Activated T-cell treated with anti-CD3 and anti-CD28 coated beads, Interleukin-2, amount 50 U/mL, for 72 hours (primary cell): ENCODE measurements at places on chromosomes 4 and X. TPM values are rescaled to one million over a fixed set of nuclear protein-coding genes. Genes with fewer than 3 reads are reported as not detected.
A peak's percentile ranks its signal among the peaks of the same experiment; 100 is the strongest.

DNA sequence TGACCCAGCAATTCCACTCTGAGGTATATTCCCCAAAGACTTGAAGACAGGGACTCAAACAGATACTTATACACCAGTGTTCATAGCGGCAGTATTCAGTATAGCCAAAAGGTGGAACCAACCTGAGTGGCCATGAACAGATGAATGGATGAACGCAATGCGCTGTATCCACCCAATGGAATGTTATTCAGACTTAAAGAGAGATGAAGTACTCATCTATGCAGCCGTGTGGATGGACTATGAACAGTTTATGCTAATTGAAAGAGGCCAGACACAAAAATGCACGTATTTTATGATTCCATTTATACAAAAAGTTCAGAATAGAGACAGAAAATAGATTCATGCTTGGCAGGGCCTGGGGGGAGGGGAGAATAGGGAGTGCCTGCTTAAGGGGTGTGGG is 26.3 kb downstream of the PRPS2 start:
- DNase-seq: no peak
- no peaks in the 10 kb centered on the region for H3K27me3 ChIP-seq
- no peak overlapping the region for H3K27ac ChIP-seq

- H3K4me1 ChIP-seq: no peaks in the 10 kb centered on the region
Observed at GRCh38 chr4:150115851-150116250, 37.6 kb downstream of the DCLK2 start.

RPS6KA6 gene
- 0.24 TPM for total RNA-seq

- no peaks in the 10 kb centered on the region for H3K4me1 ChIP-seq
- no peak for DNase-seq
- peaks cover 65% of the 10 kb centered on the region for H3K27me3 ChIP-seq
- H3K4me3 ChIP-seq: no peak overlapping the region
Observed at GRCh38 chrX:72086995-72087394, 44.7 kb downstream of the RTL5 start.

DNA sequence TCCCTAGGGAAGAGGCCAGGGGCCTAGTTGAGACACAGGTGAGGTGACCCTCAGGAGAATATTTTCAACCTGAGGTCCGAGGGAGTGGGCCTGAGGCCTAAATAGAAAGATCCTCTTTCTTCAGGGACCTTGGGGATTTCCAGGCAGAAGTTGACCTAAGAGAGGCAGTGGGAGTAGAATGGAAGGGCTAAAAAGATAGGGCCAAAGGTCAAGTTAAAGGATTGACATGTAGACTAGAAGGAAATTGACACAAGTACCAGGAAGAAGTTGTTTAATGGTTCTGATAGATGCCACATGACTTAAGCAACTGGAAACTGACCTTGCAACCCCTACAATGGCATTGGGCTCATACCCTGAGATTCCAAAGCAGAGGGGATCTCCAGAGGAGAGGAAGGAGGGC is 76.9 kb downstream of the SHROOM3 start:
- DNase-seq: no peak
- no peaks in the 10 kb centered on the region for H3K27me3 ChIP-seq
- no peak overlapping the region for H3K27ac ChIP-seq
- peaks cover 4% of the 10 kb centered on the region for H3K4me1 ChIP-seq

- H3K36me3 ChIP-seq: no peaks in the 10 kb centered on the region
- DNase-seq: no peak
- H3K4me3 ChIP-seq: no peak overlapping the region
- H3K27ac ChIP-seq: no peak overlapping the region
Observed at GRCh38 chr4:136922066-136922465, 610.2 kb downstream of the PCDH18 start.

- no peaks in the 10 kb centered on the region for H3K4me1 ChIP-seq
- peak overlapping the region; percentile 43 for H3K27ac ChIP-seq
- H3K4me3 ChIP-seq: no peak overlapping the region
- H3K36me3 ChIP-seq: peaks cover 12% of the 10 kb centered on the region
Observed at GRCh38 chrX:24763989-24764388, 70.3 kb downstream of the POLA1 start.

GRCh38 chr4:151753056-151753455 is 7.8 kb downstream of the GATB start:
- peaks cover 11% of the 10 kb centered on the region for H3K4me1 ChIP-seq
- peak; percentile 39 for DNase-seq
- no peak overlapping the region for H3K27ac ChIP-seq
- H3K27me3 ChIP-seq: no peaks in the 10 kb centered on the region
- H3K4me3 ChIP-seq: no peak overlapping the region

FGF5 gene
- not detected for total RNA-seq

YY2 gene
- total RNA-seq: 1.1 TPM

- no peaks in the 10 kb centered on the region for H3K27me3 ChIP-seq
- DNase-seq: no peak
- no peaks in the 10 kb centered on the region for H3K36me3 ChIP-seq
- no peaks in the 10 kb centered on the region for H3K4me1 ChIP-seq
- H3K4me3 ChIP-seq: no peak overlapping the region
Observed at GRCh38 chr4:110962616-110963015, 339.7 kb upstream of the PITX2 start.

DNA sequence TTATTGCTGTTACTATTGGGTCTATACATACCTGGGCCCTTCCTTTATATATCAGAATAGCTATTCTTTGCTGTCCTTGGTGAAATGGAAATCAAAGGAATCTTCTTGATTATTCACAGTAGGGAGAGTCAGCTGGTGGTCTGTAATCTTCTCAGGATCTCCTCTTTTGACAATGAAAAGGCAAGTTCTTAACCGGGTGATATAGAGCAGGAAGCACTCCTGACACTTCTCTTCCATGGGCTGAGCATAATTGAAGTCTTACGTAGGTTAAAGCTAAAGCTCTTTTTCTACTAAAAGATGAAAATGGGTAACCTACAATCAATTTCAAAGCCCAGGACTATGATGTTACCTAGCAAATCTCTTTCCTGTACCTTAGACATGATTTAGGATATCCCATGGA is 274.9 kb upstream of the LCORL start:
- no peak overlapping the region for H3K27ac ChIP-seq
- no peak for DNase-seq
- no peak overlapping the region for H3K4me3 ChIP-seq

DNA sequence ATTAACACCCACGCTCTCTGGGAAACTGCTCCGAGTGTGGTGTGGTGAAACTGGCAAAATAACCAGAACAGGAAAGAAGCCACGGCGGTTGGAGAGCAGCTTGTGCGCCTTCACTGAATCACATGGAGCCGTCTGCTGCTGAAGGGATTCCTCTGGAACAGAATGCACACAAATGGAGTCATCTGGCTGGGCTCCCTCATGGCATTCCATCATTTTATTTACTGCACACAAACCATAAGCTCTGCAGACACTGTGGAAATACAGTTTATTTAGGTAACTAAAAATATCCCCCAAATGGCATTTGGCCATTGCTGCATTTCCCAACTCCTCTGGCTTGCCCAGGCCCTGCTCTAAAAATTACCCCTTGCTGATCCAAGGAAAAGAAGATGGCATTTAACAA is 187.0 kb upstream of the S100G start:
- no peak for DNase-seq
- peaks cover 12% of the 10 kb centered on the region for H3K27me3 ChIP-seq
- H3K4me3 ChIP-seq: no peak overlapping the region
- H3K4me1 ChIP-seq: no peaks in the 10 kb centered on the region

MID1 gene
- 0.60 TPM for total RNA-seq
